ENCODE measurements at places on chromosomes 1 and 21. TPM values are rescaled to one million over a fixed set of nuclear protein-coding genes. Genes with fewer than 3 reads are reported as not detected.

SH3BGRL3 gene
- polyA plus RNA-seq: 269 TPM

LY9 gene
- polyA plus RNA-seq: 0.44 TPM

SNX7 gene
- polyA plus RNA-seq: 11.2 TPM

TMPRSS15 gene
- 0.11 TPM for polyA plus RNA-seq

C4BPA gene
- polyA plus RNA-seq: 1.5 TPM
